Right renal cortex interstitium (tissue), 3 donors: ENCODE measurements at places on chromosomes 3 and 15.

GRCh38 chr3:335240-335639, 138.7 kb downstream of the CHL1 start:
- no peak for DNase-seq

DNA sequence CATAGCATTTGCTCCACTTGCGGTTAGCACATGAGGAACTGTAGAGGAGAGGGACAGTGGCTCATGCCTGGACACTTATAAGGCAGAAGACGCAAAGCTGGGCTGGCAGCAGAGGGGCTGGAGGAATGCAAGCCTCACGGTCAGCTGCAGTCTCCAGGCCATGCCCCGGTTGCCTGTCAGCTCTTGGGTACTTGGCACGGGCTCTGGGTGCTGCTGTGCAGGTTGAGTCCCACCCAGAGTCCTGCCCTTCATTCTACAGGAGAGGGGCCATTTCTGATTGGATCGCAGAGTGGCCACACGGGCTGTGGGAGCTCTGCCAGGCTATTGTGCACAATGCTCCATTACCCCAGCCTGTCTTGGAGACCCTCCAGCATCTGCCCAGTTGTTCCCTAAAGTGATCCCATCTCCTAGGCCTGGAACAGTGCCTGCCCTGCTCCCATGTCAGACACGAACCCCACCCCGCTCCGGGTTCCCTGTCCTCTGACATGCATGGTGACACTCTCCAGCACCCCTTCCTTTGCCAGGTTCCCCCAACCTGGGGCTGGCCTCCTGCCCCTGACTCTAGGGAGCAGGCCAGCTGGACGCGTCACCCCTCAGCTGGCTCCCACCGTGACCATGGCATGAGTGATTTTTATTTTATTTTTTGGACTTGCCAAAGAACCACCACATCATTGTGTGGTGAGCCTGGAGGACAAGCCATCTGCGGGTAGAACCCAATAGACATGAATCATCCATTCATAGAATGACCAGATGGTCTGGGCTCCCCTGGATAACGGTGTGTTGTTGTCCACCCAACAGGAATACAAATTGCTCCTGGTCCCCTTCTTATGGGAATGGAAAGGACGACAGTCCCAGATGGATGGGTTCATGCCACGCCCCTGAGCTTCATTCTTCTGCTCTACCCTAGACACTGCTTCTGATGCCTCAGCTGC, 51.0 kb upstream of the KLF13 start:
- no peak for DNase-seq

DNA sequence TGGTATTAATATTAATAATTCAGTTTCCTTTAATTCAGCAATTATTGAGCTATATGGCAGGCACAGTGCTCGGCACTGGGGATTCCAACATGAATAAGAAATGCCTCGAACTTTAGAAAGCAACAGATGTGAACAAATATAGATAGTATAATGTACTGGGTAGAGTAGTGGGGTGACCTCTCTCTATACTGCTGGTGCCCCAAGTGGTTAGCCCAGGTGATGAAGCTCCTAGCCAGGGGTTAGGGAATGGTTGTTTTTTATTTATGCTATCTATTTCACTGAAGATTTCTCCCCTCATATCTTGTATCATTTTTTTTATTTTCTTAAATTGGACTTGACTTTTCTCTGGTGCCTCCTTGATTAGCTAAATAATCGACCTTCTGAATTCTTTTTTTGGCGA, 62.1 kb downstream of the BHLHE40 start:
- DNase-seq: no peak

GRCh38 chr15:77944002-77944867, 133.3 kb downstream of the TBC1D2B start:
- DNase-seq: peak; percentile 75

- no peak for DNase-seq
Measured at GRCh38 chr15:94596707-94597106, 365.3 kb downstream of the MCTP2 start.

GRCh38 chr3:175404621-175405020, 545.5 kb downstream of the NAALADL2 start:
- DNase-seq: no peak

DNA sequence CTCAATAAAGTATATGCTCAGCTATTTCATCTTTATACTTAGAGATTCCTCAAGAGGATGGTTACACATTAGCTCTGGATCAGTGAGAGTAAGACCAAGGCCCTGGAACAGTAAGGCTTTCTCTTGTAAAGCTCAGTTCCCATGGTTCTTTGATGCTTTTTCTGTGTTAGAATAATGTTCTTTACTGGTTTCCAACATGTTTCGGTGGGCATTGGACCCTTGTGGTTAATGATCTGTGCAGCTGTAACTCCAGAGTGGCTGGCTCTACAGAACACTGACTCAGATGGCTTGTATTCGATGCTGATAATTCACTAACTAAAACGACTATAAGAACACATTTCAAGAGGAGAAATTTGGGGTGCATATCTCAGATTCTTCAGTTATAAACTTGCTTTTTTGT, 114.7 kb downstream of the AKAP13 start:
- no peak for DNase-seq

GRCh38 chr3:112649478-112649735, 8.5 kb upstream of the CCDC80 start:
- DNase-seq: no peak

GRCh38 chr3:173920386-173920785, 522.8 kb downstream of the NLGN1 start:
- no peak for DNase-seq

- DNase-seq: no peak
Measured at GRCh38 chr15:31080591-31081014, 20.9 kb downstream of the TRPM1 start.

GRCh38 chr3:146814601-146815315, 209.6 kb upstream of the PLSCR5 start:
- no peak for DNase-seq

DNA sequence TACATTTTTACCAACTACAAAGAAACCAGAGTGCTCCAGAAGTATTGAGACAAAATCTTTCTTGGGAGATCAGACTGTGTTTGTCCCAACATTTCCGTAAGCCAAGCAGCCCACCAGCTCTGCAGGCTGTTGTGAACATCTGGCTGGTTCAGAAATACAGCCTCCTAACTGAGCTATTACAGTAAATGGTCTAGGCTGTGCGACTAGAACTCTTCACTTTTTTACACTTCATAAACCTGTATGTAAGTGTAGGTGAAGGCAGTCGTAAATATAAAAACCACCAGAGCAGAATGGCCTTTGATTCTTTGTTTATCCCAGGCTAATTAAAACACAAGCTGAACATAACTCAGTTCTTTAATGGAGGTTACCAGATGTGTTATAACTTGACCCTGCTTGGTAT, 235.3 kb downstream of the ARRDC4 start:
- peak; percentile 21 for DNase-seq

GRCh38 chr3:151796105-151796680, 17.7 kb upstream of the AADAC start:
- no peak for DNase-seq

GRCh38 chr15:31435261-31435911, 108.8 kb downstream of the KLF13 start:
- DNase-seq: no peak

GRCh38 chr3:163196815-163197374, 1700.3 kb downstream of the OTOL1 start:
- no peak for DNase-seq

GRCh38 chr3:184448321-184449160, 68.7 kb downstream of the CHRD start:
- no peak for DNase-seq
